CD4-positive, alpha-beta T cell (primary cell): ENCODE measurements at places on chromosomes 3 and 15.

DNA sequence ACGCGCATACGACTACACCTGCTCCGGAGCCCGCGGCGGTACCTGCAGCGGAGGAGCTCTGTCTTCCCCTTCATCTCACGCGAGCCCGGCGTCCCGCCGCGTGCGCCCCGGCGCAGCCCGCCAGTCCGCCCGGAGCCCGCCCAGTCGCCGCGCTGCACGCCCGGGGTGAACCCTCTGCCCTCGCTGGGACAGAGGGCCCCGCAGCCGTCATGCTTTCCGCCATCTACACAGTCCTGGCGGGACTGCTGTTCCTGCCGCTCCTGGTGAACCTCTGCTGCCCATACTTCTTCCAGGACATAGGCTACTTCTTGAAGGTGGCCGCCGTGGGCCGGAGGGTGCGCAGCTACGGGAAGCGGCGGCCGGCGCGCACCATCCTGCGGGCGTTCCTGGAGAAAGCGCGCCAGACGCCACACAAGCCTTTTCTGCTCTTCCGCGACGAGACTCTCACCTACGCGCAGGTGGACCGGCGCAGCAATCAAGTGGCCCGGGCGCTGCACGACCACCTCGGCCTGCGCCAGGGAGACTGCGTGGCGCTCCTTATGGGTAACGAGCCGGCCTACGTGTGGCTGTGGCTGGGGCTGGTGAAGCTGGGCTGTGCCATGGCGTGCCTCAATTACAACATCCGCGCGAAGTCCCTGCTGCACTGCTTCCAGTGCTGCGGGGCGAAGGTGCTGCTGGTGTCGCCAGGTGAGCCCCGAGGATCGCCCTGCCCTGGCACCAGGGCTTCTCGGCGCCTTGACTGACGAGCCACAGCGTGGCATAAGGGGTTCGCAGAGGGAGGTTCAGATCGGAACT is 420 bp downstream of the SLC27A2 start:
- DNase-seq, result peak; percentile 64

DNA sequence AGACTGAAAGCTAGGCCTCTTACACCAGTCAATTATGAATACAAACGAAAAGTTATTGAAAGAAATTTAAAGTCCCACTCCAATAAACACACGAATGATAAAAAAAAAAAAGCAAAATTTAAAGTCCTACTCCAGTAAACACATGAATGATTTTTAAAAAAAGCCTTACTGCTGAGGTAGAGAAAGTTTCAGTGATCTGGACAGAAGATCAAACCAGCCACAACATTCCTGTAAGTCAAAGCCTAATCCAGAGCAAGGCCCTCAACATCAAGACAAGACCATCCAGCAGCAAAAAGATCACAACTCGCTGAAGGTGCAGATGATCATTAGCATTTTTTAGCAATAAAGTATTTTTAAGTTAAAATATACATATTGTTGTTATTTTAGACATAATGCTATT is 95.6 kb upstream of the LIPC start:
- DNase-seq, result no peak

DNA sequence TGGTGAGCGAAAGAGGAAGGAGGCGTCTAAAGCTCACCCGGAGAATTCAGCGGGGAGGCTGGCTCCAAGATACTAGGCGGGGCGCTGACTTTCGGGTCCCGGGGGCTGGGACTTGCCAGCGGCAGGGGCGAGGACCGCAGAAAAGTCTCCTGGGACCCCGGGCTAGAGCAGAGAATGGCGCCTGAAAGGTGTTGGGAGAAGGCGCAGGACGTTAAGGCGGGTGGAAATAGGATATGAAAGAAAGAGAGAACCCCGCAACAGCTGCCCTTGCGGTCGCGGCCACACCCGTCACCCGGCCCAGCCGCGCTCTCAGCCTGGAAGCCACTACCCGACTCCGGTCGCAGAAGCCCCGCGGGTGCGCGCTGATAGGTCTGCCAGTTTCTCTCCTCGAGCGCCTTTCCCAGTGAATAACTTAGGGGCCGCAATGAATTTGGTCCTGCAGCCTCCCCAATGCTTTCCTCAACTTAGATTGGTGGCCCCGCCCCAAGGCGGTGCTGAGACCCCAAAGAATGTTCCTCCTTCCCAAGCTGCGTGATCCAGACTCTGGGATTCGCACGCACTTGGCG is 604 bp downstream of the LTK start:
- DNase-seq, result no peak

- DNase-seq, result no peak
Measured at GRCh38 chr3:46708401-46709156, 7.4 kb downstream of the TMIE start.

GRCh38 chr15:96470681-96471310 is 140.3 kb downstream of the NR2F2 start:
- DNase-seq, result no peak

DNA sequence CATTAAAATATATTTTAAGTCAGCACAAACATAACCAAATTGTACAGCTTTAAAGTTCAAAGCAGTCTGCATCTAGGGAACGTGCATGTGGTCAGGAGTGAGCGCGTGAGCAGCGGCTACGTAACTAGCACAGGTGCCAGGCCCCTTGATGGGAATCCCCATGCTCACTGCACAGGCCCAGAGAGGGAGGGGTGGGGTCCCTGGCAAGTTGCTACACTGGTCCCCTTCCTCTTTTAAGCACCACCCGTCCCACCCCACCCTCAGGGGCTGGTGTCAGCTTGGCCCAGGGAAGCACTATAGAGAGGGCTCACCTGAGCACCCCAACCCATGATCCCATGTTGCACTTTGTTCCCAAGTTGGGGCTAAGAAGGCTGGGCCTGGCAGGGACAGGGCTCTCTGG is 835 bp upstream of the GMPPB start:
- DNase-seq, result peak; percentile 38

DNA sequence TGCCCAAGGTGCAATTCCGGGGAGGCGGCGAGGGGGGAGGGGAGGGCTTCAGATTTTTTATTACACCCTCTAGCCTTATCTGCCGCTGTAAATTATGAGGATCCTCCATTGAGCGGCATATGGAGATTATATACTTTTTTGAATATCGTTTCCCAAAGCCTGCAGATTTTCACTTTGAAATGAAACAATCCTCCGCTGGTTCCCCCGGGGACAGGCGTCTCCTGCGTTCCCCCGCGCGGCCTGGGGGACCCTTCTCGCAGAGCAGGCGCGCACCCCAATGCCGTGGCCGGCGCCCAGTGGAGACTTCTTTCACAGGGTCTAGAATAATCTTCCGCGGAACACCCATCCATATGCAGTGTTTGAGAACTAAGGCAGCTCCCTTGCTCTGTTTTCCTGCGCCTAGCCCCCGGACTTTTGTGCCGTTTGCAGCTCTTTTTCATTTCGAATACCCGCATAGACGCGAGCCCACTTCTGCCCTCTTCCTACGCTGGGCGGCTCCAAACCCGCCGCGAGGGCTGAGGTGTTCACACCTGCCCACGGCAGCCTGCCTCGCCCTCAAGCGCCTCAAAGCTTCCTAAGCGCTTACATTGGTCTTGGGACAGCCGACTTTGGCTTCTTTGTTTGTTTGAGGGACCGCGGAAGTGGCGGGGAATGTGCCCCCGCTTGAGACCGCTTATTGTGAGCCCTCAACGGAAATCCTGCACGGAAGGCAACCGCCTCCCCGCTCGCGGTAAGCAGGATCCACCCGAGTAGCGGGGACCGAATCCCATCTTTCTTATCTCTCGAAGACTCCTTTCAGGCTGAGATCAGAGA is 7.5 kb downstream of the SOX14 start:
- DNase-seq, result no peak

DNA sequence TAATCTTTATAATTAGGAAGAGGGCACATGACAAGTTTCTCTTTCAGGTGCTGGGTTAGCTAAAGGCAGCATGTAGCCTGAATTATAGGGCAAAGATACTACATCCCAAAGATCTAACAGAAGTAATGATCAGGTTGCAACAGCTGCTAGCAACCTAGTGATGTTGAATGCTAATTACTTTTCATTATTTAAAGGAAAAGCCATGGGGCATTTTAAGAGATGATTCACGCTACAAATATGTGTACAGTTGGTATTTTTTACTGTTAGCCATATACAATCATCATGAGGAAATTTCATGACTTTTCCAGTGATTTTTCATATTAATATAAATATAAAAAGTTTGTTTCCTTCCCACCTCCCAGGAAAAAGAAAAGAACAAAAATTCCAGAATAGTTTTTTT is 43.0 kb downstream of the NEK10 start:
- DNase-seq, result no peak

- no peak for DNase-seq
Measured at GRCh38 chr3:109924196-109924595, 586.9 kb upstream of the DPPA4 start.

DNA sequence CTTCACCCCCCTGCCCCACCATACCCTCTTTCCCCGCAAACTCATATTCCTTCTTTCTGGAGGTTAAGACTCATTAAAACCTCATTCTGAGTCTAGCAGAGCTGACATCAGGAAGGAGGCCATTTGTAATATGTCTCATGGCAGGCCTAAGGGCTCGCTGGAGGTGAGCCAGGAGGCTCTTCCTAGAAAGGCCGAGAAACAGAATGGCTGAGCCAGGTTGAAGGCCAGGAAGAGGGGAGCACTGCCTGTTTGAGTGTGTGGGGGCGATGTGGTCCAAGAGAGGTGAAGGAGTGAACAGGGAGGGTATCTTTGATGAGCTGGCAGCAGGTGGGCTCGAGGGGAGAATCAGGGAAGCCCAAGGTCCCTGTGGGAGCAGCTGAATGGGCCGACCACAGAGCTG is 317.3 kb downstream of the TLE3 start:
- DNase-seq, result no peak

GRCh38 chr15:72902245-72902918 is 118.8 kb upstream of the ADPGK start:
- DNase-seq, result no peak

DNA sequence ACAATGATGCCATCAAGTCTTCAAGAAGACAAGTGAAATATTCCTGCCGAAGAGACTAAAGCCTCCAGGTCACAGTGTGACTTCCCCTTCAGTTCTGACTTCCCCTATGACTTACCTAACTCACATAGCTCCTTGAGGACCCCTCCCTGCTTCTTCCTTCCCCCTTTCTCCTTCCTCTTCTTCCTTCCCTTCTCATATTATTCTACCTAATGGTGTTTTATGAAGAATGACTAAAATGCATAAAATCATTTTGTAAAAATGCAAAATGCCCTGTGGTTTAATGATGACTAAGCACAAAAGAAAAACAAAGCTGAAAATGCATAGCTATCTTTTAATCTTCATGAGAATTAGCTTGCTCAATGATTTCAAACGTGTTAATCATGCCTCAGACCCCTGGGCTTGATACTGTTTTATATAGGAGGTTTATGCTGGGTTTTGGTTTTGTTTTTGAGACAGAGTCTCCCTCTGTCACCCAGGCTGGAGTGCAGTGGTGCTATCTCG is 26.1 kb upstream of the TM4SF4 start:
- DNase-seq, result no peak

DNA sequence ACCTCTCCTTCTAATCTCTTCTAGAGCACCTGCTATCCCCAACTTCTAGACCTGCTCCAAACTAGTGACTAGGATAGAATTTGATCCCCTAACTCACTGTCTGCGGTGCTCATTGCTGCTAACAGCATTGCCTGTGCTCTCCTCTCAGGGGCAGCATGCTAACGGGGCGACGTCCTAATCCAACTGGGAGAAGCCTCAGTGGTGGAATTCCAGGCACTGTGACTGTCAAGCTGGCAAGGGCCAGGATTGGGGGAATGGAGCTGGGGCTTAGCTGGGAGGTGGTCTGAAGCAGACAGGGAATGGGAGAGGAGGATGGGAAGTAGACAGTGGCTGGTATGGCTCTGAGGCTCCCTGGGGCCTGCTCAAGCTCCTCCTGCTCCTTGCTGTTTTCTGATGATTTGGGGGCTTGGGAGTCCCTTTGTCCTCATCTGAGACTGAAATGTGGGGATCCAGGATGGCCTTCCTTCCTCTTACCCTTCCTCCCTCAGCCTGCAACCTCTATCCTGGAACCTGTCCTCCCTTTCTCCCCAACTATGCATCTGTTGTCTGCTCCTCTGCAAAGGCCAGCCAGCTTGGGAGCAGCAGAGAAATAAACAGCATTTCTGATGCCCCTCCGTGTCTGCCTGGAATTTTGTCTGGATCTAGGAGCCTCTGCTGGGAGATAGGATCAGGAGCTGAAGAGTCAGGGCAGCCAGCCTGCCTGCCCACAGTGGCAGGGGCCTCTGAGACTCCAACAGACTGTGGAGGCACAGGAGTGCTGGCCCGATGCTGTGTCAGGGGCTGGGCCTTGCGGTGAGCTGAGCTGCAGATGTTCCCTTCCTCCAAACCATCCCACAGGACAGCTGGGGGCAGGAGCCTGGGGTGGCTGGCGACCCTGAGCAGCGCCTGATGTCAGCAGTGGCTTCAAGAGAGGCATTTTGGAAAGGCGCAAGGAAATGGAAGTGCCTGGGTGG is 3.0 kb downstream of the ISLR start:
- DNase-seq, result no peak

- no peak for DNase-seq
Measured at GRCh38 chr3:197289726-197290125, 8.7 kb downstream of the DLG1 start.

GRCh38 chr3:138567403-138567802 is 26.7 kb downstream of the CEP70 start:
- no peak for DNase-seq

- no peak for DNase-seq
Measured at GRCh38 chr3:81911221-81911620, 149.8 kb upstream of the GBE1 start.

GRCh38 chr3:153623834-153624233 is 461.8 kb downstream of the RAP2B start:
- no peak for DNase-seq

DNA sequence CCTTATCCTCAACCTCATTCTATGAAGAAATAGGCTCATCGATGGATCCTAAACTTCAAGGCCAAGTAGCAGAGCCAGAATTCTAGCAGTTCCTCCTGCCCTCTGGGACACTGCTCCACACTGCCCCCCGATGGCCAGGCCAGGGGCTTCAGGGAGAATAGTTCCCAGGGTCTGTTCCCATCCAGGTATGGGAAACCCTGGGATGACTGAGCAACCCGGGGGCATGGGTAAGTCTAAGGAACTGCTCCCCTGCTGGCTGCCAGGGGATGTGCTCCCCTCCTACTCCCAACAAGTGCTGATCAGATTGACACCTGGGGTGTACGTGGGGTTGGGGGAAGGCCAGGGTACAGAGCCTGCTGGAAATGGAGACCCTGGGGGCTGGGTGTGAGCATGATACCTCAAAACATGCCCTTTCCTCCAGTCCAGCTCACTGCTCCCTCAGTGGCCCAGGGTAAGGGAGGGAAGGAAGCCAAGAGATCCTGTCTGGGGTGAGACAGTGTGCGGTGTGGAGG is 7.6 kb downstream of the ULK3 start:
- DNase-seq, result peak; percentile 61

- DNase-seq, result no peak
Measured at GRCh38 chr15:86570738-86571137, 491.1 kb downstream of the AGBL1 start.

DNA sequence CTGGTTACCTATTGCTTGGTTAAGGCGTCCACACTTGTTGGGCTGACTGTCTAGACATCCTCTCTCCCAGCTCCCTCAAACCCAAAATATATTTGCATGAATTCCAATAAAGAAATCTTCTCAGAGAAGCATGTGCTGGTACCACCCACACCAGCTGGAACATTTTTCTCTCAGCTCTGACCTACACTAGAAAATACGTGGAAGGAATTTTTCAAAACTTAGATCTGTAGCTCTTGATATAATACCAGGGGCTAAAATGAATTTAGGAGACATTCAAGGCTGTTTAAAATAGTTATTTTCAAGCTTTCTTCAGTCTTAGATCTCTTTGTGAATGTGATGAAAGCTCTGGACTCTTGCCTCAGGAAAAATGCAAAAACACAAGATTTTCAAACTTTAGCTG is 590.4 kb downstream of the PDCD6IP start:
- no peak for DNase-seq
